Right forelimb (tissue), 1 donor: ENCODE measurements at places on chromosomes 6 and 20.

DNA sequence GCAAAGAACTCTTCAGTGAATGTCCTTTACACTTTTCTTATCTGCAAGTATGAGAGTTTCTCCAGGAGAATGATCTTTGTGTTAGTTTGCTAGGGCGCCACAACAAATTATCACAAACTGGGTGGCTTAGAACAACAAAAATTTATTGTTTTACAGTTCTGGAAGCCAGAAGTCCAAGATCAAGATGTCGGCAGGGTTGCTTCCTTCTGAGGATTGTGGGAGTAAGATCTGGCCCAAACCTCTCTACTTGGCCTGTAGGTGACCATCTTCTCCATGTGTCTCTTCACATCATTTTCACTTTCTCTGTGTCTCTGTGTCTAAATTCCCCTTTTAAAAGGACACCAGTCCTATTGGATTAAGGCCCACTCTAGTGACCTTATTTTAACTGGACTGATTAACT, 103.0 kb downstream of the ADTRP start:
- no peak for DNase-seq

- DNase-seq, result no peak
Measured at GRCh38 chr20:45892049-45892825, 1.1 kb downstream of the CTSA start.

GRCh38 chr20:48406498-48406897, 421.3 kb downstream of the PREX1 start:
- DNase-seq, result no peak

GRCh38 chr6:33989016-33989854, 156.7 kb downstream of the GRM4 start:
- DNase-seq, result no peak

DNA sequence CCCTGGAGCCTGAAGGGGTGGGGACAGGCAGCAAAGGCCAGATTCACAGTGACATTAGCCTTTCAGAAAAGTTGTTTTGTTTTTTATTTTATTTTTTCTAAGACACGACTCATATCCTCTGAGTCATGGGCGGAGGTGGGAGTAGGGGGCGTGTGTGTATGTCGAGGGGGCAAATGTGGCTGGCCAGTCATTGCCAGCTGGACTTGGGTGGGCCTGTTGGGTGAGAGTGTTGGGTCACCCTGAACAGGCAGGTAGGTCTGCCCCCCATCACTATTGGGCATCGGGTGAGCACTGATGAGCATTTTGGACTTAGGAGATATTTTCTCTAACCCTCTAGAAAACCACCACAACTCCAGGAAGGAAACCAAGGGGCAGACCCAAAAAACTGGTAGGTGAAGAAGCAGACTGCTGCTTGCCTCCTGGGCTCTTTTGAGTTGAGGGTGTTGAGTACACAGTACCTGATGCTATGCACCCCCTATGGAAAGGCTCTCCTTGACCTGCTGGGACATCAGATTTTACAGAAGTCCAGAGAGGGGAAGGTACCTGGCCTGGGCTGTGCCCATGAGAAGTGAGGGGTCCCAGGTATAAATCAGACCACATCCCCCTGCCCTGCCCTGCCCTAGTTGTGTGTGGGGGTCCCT, 5.6 kb downstream of the SMIM29 start:
- DNase-seq, result no peak

- DNase-seq, result no peak
Measured at GRCh38 chr6:44073612-44074438, 53.4 kb downstream of the MRPL14 start.

GRCh38 chr6:32402812-32403211, 4.2 kb downstream of the BTNL2 start:
- no peak for DNase-seq

DNA sequence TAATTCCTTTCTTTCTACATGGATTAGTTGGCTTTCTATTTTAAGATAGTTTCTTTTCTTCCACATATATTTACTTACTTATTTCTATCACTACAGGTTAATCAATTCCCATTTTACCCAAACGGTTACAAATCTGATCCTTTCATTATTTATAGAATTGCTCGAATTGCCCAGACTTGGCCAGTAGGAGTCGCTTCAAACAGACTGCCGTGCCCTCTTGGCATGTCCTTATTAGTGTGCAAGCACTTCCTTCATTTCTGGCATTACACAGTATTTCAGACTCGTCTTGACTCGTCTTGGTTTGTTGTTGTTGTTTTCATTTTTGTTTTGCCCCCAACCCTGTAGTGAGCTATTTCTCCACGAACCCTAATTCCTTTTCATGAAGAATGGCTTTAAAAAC, 74.6 kb downstream of the SAMD3 start:
- DNase-seq, result no peak

DNA sequence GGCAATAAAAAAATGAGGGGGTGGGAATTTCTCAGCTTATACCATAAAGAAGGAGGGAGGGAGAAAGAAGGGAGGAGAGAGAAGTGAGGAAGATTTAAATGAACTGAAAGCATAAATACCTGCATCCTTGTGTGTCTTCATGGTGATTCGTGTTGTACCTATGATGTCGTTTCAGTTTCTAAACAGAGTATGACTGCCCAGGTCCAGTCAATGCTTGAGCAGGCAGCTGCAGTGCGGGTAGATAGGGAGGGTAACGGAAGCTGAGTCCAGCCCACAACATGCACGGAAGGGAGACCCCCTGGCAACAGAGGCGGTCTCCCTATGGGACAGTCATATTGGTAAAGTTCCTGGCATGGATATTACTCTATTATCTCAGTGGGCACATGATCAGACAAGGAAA, 184.5 kb downstream of the KIF16B start:
- no peak for DNase-seq

- DNase-seq, result no peak
Measured at GRCh38 chr6:44035621-44036020, 91.6 kb downstream of the MRPL14 start.

DNA sequence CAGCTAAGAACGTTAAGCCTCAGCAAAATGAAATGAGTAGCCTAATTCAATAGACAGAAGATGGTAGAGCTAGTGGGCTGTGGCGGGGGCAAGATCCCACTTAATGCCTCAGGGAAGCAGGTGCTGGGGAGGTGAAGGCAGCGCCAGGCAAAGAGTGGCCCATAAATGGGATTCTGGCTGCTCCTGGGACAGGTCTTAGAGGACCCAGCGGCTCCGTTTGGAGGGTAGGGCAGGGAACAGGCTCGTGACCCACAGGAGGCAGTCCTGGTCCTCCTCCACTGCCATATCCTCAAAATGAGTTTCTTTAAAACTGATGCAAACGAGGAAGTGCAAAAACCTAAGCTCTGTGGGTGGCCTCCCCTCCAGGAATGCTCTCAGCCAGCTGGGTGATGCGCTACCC, 32.7 kb downstream of the SAYSD1 start:
- DNase-seq, result no peak

- DNase-seq, result no peak
Measured at GRCh38 chr6:14719270-14719669, 526.6 kb upstream of the JARID2 start.

GRCh38 chr6:4113649-4114048, 21.7 kb downstream of the ECI2 start:
- no peak for DNase-seq

GRCh38 chr6:139297921-139298320, 6.1 kb upstream of the TXLNB start:
- DNase-seq, result no peak

GRCh38 chr6:20850686-20851416, 316.6 kb downstream of the CDKAL1 start:
- no peak for DNase-seq

- no peak for DNase-seq
Measured at GRCh38 chr20:24648919-24649318, 179.5 kb downstream of the SYNDIG1 start.

- no peak for DNase-seq
Measured at GRCh38 chr6:116881236-116881635, 4.2 kb downstream of the RFX6 start.

- no peak for DNase-seq
Measured at GRCh38 chr6:105618247-105618646, 215.4 kb upstream of the PREP start.

GRCh38 chr6:166025149-166025898, 142.3 kb downstream of the TBXT start:
- DNase-seq, result no peak

DNA sequence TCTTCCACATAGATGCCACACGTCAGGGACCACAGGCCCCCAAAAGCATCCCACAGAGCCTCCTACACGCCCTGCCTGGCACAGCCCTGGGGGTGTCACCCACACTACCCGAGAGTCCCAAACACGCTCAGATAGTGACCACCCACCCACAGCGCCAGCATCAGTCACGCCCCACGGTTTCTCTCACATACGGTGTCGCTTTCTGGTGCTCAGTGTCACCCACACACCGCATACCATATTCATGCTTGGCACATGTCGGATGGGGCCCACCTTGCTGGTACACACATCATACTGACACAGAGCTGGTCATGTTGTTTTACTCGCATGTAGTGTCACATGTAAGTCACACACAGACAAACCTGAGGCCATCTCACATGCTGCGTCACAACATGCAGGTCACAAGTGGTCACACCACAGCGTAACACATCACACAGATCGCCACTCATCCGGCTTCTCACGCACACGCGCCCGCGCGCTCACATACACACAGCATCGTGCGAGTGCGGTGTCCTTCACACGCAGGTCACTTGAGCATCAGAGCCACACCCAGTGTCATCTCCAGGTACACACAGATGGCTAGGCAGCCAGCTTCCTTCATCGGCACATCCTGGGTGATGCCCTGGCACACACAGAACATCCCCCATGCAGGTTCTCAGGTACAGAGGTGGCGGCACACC, 3.4 kb downstream of the TEAD3 start:
- DNase-seq, result no peak

- no peak for DNase-seq
Measured at GRCh38 chr6:136347847-136348246, 58.2 kb upstream of the BCLAF1 start.

DNA sequence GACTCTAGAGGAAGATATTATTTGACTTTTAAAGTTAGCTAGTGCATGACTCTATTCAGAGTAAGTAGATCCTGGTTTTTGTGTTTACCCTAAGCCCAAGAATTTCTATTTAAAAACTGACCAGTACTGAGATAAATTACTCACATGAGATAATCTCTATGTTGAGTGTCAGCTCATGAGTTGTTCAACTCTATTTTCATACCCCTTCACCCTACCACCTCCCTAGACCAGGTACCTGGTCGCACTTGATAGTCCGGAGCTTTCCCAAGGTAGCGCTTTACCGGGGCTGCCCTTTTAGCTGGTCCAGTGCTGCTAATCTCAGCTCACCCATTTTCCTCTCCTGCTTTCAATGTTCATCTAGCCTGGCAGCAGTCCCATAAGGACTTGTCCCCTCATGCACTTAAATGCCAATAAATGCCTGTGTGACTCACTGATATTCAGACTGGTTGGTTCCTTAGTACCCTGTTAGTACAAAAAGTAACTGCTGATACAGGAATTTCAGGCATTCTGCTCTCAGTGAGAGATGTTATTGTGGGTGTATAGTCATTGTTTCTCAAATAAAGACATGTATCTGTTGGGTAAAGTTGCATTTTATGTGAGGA, 503.9 kb downstream of the ADGRB3 start:
- DNase-seq, result no peak

DNA sequence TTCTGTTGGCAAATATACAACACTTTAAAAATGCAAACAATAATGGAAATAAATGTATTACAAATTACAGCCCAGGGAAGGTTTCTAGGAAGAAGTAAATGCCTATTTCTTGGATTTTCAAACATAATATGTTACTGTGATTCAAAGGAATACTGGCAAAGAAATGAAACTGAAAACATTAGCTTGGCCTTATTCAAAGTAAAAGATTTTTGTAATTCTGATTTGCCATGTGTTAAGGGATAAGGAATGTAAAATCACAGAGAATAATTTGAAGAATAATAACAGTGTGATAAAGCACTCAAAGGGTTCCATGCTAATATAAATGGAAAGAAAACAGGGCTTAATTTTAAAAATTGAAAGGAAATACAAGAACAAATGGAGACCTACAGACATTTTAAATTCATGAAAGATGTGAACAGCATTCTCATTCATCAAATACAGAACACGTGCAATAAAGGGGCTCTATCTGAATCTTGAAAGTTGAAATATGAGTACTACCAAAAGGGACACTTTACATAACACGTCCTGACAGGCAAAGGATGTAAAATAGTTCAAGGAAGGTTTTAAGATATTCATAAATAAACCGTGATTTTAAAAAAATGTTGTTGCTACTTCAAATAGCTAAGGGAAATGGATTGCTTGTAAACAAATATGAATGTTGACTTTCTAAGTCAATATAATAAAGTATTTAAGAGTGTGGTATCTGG, 138.1 kb downstream of the RFPL4B start:
- DNase-seq, result no peak

GRCh38 chr6:112251171-112251875, 3.0 kb downstream of the LAMA4 start:
- DNase-seq, result peak; percentile 76

- DNase-seq, result peak; percentile 41
Measured at GRCh38 chr6:152948150-152948768, 34.6 kb downstream of the FBXO5 start.

- no peak for DNase-seq
Measured at GRCh38 chr20:61356196-61356595, 104.1 kb downstream of the CDH4 start.

DNA sequence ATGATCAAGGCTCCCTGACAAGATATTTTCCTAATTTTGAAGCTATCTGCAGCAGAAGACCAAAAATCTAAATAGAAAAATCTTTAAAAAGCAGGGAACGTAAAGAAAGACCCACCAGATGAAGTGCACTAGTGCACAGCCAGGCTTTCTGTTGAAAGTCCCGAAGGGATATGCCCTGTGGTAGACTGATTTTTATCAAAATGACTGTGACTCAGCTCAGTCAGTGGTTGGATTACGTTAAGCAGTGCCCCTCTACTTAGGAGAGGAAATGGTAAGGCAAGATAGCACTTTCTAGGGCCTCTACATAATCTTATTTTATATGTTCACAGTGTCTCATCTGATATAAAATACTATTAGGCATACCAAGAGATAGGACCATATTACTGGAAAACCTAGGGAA, 123.4 kb upstream of the RAB32 start:
- DNase-seq, result no peak

DNA sequence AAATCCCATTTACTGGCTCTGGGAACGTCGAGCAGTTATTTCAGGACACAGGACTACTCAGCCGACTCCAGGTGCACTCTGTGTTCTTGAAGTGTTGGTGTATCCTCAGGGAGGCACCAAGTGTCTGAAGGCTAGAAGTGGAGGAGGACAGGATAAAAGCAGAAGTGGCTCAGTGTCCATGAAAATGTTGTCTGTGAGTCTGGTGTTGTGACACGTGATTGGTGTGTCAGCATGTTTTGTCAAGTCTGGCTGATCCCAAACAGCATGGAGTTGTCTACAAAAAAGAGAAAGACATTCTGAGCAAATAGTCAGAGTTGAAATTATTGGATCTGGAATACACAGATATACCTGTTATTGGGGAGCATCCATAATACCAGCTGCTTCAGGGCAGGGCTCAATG, 30.3 kb downstream of the SCGN start:
- DNase-seq, result no peak
